Activated CD4-positive, alpha-beta T cell treated with anti-CD3 and anti-CD28 coated beads, Interleukin-2, Interleukin-4, amounts not matched to agents 100 ng/mL and 50 ng/mL, durations not matched to agents 16 hours and 8 hours (primary cell): ENCODE measurements at places on chromosomes 4 and X.

- no peak for DNase-seq
Measured at GRCh38 chr4:16270454-16271328, 44.4 kb upstream of the TAPT1 start.

DNA sequence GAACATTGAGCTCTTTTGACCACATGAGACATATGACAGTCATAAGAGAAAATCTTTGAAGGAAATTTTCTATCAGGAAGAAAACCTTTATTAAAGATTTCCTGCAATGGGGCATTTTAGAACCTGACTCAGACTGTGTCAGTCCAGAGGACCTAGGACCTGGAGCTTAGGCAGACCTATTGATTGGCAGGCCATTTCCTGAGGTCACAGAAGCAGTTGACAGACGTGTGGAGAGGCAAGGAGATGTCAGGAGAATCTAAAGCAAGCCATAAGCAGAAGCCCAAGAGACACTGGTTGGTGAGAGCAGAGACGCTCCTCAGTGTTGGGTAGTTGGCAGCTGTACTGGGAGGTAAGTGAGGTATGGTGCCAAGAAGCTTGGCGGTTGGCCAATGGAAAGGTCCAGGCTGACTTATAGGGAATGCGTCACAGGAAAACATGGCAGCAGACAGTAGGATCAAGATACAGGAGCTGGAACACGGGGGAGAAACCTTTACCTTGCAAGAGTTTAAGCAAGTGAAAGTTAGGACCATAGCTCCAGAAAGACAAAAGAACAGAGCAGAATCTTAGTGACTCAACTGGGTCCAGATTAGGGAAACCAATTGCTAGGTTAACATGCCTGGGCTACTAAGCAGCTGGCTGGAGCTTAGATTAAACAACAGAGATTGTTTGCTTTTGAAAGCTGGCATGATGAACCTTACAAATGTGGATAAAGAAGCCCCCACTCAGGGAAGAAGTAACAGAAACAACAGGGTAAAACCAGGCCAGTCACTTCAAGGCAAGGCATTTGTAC lies 18.6 kb downstream of the PALLD start:
- DNase-seq = no peak

- no peak for DNase-seq
Measured at GRCh38 chr4:152535360-152535902, 461 bp downstream of the FBXW7 start.

DNA sequence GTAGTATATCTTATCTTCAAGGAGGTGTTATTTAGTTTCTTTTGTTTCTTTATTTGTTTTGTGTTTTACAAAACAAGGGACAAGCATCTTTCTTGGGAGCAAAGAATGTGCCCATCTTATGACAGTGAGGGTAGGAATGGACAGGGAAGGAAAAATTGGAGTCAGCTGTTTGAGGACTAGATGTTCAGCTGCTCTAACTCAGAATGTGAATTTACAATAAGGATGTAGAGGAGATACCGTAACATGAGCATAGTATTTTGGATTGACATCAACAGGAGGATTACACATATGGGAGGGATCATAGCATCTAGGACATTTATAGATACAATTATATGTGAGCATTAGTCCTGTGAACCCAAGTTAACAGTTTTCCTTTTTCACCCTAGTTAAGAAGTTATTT lies 89.0 kb upstream of the GK2 start:
- DNase-seq = no peak

- no peak for DNase-seq
Measured at GRCh38 chr4:128858879-128859671, 49.6 kb downstream of the JADE1 start.

DNA sequence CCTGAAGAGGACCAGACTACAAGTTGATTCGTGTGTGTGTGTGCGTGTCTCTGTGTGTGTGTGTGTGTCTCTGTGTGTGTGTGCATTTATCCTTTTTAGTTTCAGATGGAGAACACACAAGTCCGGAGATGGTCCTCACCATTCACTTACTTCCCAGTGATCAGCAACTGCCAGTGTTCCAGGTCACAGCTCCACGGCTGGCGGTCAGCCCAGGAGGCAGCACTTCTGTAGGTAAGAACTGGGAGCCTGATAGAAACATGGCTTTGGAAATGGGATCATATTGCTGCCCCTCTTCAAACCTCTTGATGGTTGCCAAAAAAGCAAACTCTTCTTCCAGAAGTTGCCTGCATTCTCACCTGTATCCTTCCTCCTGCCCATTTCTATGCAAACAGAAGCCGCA lies 122.6 kb upstream of the ANXA3 start:
- no peak for DNase-seq

DNA sequence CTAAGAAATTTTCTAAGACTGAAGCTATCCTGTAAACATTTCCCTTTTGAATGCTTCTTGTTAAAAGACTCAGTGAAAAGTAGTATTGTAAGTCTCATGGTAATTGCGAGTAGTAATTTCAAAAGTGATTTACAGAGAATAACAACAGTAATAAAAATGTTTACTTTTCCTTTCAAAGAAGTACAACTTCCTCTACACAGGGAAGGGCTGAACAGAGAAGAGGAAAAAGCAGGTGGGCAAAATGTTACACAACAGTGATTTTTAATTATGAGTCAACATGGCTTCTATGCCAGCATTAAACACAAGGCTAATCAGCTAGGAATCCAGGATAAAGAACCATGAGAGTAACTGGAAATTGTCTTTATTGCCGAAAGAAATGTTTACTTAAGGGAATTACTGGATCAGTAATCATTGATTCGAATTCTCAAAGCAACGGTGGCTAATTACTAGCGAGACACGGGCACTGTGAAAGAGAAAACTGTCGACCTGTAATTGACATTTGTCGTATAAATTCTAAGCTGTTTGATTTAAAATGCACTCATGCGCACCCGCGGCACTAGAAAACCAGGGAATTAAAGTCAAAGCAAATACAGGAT lies 15.4 kb downstream of the UTP3 start:
- no peak for DNase-seq

GRCh38 chr4:40275065-40275730 lies 59.9 kb upstream of the CHRNA9 start:
- no peak for DNase-seq

DNA sequence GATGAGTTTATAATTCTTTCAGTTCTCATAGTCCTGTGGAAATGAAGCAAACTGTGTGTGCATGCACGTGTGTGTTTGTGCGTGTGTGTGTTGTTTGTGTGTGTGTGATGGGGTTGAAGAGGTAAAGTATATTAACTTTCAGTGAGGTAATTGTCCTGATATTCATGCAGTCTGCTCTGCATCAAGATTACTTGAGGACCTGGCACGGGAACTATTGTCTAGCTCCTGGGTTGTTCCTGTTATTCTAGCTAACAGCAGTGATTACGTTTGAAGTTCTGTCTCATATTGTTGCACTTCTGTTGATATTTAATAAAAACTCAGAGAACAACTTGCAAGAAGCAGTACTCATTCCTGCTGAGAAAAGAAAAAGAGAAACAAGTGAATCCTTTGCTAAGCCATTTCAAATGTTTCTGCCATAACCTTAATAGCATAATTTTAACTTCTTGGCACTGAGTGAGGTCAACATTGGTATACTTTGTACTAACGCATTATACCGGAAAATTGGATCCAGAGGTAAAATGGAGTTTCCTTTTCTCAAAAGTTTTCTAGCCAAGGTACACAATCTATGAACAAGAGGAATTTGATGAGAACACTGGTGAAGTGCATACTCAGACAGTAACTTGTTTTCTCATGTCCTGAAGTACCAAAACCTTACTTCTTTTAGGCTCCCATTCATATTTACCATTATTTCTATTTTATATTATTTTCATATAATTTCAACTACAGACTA lies 113.2 kb downstream of the SPCS3 start:
- DNase-seq = no peak

- no peak for DNase-seq
Measured at GRCh38 chr4:28654618-28655017, 1794.0 kb downstream of the STIM2 start.

GRCh38 chrX:69144838-69145680 lies 20.2 kb downstream of the PJA1 start:
- no peak for DNase-seq

- no peak for DNase-seq
Measured at GRCh38 chrX:27924261-27924660, 57.0 kb downstream of the DCAF8L1 start.

- no peak for DNase-seq
Measured at GRCh38 chr4:85607624-85608023, 132.7 kb downstream of the ARHGAP24 start.

DNA sequence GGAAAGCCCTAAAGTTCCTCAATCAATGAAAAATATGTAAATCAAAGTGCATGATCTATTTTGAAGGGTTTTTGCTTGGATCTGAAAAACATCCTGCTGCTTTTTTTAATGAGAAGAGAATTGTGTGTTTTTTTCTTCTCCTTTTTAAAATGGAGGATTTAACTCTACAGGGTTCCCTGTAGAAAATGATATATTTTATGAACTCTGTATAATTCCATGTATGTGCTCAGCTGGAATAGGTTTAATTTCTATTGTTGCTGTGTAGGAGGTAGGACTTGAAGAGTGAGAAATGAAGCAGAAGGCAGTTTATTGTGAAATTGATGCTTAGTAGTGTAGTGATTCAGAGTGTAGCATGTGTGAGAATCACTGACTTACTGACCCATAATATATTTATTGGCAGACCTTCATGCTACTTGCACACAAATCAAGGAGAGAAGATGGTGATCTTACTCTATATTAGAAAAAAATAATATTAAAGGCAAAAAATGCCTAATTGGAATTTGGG lies 286.8 kb upstream of the FSTL5 start:
- no peak for DNase-seq

DNA sequence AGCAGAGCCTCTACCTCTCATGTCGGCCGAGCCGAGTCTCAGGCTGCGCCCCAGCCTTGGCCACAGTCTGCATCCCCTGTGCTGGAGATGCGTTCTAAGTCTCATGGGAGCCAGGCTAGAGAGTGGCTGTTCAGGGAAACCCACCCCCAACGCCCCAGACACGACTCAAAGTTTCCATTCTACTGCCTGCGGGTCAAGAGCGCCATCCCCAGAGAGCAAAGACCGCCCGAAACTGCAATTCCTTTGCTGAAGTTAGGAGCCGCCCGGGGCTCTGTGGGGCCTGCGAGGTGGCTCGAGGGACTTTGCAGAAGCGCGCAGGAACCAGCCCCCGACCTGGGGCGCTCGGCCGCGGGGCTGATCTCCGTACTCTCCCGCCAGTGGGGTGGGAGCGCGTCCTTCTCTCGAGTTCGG lies 10.0 kb upstream of the ELF4 start:
- DNase-seq = no peak

DNA sequence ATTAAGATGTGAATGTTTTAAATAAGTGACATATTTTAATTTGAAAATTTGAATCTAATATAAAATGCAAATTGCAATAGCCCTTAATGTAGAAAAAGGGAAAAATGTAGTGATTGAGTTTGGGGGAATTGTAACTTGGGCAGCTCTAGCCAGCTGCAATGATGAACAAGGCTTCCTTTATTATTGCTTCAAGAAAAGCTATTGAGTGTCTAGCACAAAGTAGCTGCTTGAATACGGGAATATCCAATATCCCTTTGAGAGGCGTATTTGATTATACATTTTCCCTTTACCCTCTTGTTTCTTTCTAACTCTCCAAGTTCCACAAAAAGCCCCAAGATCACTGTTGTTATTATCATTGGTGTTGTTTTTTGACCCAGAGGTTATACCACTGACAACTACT lies 21.8 kb downstream of the IL1RAPL1 start:
- no peak for DNase-seq
